Left ventricle myocardium inferior (tissue), 1 donor: ENCODE measurements at places on chromosomes 16 and 17. TPM values are rescaled to one million over a fixed set of nuclear protein-coding genes. Genes with fewer than 3 reads are reported as not detected.

The RAD51C gene
- 37.6 TPM for total RNA-seq

DNA sequence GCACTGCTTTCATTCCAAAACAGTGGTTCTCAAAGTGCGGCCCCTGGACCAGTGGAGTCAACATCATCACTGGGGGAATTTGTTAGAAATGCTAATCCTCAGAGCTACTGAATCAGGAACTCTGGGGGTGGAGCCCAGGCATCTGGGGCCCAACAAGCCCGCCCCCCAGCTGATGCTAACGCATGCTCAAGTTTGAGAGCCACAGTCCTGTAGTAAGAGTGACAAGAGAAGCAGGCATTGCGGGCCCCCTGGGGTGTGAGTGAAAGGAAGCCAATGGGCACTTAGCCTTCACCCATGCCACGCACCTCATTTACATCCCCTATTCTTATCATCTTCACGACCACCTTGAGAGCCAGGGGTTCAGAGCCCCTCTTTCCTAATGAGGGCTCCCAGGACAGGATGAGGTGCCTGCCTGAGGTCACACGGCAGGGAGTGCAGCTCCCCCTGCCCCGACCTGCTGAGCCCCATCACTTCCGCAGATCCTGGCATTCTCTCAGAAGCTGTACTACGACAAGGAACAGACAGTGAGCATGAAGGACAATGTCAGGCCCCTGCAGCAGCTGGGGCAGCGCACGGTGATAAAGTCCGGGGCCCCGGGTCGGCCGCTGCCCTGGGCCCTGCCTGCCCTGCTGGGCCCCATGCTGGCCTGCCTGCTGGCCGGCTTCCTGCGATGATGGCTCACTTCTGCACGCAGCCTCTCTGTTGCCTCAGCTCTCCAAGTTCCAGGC lies 9.1 kb downstream of the CA4 start:
- peaks cover 66% of the 10 kb centered on the region for H3K27me3 ChIP-seq
- H3K27ac ChIP-seq = peak overlapping the region; percentile 16
- DNase-seq = no peak
- no peaks in the 10 kb centered on the region for H3K36me3 ChIP-seq
- no peak overlapping the region for H3K4me3 ChIP-seq
- peaks cover 84% of the 10 kb centered on the region for H3K4me1 ChIP-seq

- H3K27me3 ChIP-seq = no peaks in the 10 kb centered on the region
- no peak for DNase-seq
- H3K36me3 ChIP-seq = no peaks in the 10 kb centered on the region
Measured at GRCh38 chr16:74169066-74169465, 127.5 kb upstream of the PSMD7 start.

The CA5A gene
- total RNA-seq = not detected

DNA sequence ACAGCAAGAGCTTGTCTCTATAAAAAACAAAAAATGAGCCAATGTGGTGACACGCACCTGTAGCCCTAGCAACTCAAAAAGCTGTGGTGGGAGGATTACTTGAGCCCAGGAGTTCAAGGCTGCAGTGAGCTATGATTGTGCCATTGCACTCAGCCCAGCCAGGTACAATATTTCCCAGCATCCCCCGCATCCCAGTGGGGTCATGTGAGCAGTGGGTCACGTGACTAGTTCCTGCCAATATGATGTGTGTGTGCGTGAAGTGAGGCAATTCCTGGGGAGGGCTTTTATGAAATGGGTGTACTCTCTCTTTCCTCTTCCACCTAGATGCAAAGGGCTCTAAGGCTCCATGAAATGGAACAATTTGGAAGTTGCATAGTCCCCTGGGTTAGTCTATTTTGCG lies 81.3 kb downstream of the GSG1L start:
- peaks cover 1% of the 10 kb centered on the region for H3K27me3 ChIP-seq
- peaks cover 18% of the 10 kb centered on the region for H3K4me1 ChIP-seq
